Stimulated activated CD8-positive, alpha-beta memory T cell treated with anti-CD3 and anti-CD28 coated beads, Interleukin-15, amount 100 ng/mL, for 48 hours (primary cell): ENCODE measurements at places on chromosomes 11 and 22.

GRCh38 chr11:76077575-76078150 lies 128.6 kb downstream of the WNT11 start:
- DNase-seq, result no peak

DNA sequence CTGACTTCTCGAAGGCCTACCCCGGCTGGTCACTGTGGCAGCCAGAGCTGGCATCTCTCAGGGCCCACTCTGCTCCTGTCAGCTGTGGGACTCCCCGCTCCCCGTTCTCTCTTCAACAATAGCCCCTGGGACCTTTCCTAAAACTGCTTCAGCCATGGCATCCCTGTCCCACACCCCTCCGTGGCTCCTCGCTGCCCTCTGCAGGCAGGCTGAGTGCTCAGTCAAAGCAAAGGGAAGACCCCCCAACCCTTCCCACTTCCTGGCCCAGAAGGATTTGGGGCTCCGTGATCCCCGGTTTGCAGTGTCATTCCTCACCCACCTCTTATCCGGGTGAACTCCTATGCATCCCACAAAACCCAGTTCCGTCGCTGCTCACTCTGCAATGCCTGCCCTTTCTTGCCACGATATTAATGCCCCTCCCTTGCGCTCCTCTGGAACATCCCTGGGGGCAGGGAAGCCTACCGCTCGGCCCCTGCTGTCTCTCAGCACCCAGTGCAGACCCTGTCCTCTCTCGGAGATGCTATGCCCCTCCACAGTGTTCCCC lies 1.6 kb upstream of the TH start:
- DNase-seq, result no peak

- no peak for DNase-seq
These were observed 29.5 kb upstream of the LMO1 start for GRCh38 chr11:8293171-8293570.

- DNase-seq, result no peak
These were observed 73.7 kb downstream of the DGCR2 start for GRCh38 chr22:19048531-19048930.

GRCh38 chr11:19939415-19939929 lies 220.8 kb downstream of the DBX1 start:
- DNase-seq, result no peak
